ENCODE measurements at places on chromosomes 11 and 22. TPM values are rescaled to one million over a fixed set of nuclear protein-coding genes. Genes with fewer than 3 reads are reported as not detected.

SYVN1 gene
- 24.2 TPM for total RNA-seq

OR51B2 gene
- total RNA-seq: not detected

OR6T1 gene
- not detected for total RNA-seq

SLC22A6 gene
- total RNA-seq: not detected

SLCO2B1 gene
- total RNA-seq: 3.3 TPM

CUL5 gene
- 13.4 TPM for total RNA-seq

FAT3 gene
- 0.27 TPM for total RNA-seq

GGT1 gene
- total RNA-seq: 62.1 TPM

OR10D3 gene
- total RNA-seq: not detected

QSER1 gene
- 19.8 TPM for total RNA-seq

THAP12 gene
- 52.6 TPM for total RNA-seq

PANX2 gene
- 7.7 TPM for total RNA-seq

FBXO7 gene
- total RNA-seq: 77.5 TPM

TTC12 gene
- 6.1 TPM for total RNA-seq

ESAM gene
- 12.0 TPM for total RNA-seq

CD3E gene
- not detected for total RNA-seq

ACTN3 gene
- total RNA-seq: not detected

SCGB2A2 gene
- not detected for total RNA-seq

MYEOV gene
- 97.8 TPM for total RNA-seq

KRTAP5-8 gene
- total RNA-seq: not detected

P2RX6 gene
- 0.64 TPM for total RNA-seq

KCNJ5 gene
- 0.12 TPM for total RNA-seq

PHOX2A gene
- not detected for total RNA-seq

WNT7B gene
- 82.1 TPM for total RNA-seq

RASSF10 gene
- total RNA-seq: 3.4 TPM

PTGDR2 gene
- total RNA-seq: 0.09 TPM

OR52E2 gene
- not detected for total RNA-seq

CSNK2A3 gene
- total RNA-seq: 1.9 TPM

ANO5 gene
- 1.2 TPM for total RNA-seq

OLFML1 gene
- not detected for total RNA-seq

PLEKHB1 gene
- total RNA-seq: 1.4 TPM

Measured in A549 treated with ZK216348 at 1 μM for 4 hours (cell line).